Urinary bladder (tissue), 4 donors: ENCODE measurements at places on chromosomes 1 and 21.

GRCh38 chr1:187396226-187396625 lies 567.5 kb downstream of the PLA2G4A start:
- DNase-seq, result no peak

GRCh38 chr1:115837740-115838421 lies 3.0 kb downstream of the NHLH2 start:
- no peak for DNase-seq

DNA sequence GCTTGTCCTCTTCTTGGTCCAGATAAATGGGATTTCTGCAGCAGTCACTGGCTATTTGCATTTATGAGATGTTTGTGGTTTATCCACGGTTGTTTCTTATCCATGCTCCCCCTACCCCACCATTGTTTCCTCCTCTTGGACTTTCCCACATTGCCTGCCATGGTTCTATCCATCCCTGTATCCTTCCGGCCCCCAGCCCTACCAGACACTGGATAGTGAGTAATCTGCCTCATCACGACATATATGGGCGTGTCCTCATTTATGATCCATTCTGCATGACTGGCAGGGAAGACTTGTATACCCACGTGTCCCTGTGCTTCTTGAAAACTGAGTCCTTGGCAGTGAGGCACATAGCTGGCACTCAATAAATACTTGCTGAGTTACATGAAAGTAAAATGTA lies 40.1 kb downstream of the CACNA1S start:
- DNase-seq, result no peak

GRCh38 chr1:960363-961131 lies at the start of gene KLHL17:
TSS of gene KLHL17 (plus strand) at chr1:960584. CDS start at chr1:960694, 110 bp downstream.
- no peak for DNase-seq

DNA sequence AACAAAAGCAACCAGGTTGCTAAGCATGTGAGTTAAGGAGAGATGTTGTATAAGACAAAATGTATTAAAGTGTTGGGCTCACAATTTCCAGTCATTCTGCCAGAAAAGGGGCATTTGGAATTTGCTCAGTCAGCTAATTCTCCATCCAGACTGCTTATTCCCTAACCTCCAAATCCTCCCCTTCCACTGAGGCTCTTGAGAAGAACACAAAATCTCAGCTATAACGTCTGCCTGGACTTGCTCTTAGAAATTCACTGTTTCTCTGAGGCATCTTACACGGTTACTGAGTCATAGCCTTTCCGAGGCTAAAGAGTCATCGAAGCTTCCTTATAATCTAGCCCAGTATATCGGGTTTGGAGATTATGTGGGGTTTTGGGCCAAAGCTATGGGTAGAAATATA lies 548.2 kb upstream of the ADGRL4 start:
- DNase-seq, result no peak

DNA sequence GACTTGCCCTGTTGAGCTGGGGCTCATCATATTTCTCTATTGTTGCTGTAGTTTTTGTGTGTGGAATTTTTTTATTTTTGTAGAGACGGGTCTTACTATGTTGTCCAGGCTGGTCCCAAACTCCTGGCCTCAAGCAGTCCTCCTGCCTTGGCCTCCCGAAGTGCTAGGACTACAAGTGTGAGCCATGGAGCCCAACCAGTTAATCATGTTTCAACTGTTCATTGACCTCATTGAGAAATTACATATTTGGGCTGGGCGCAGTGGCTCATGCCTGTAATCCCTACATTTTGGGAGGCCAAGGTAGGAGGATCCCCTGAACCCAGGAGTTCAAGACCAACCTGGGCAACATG lies 9.2 kb upstream of the PKNOX1 start:
- DNase-seq, result no peak

- no peak for DNase-seq
These were observed 382.3 kb downstream of the HHIPL2 start for GRCh38 chr1:222165629-222166028.

GRCh38 chr1:92961131-92961895 lies at the start of gene DIPK1A:
TSS of gene DIPK1A (minus strand) at chr1:92961462. CDS start at chr1:92961429, 33 bp downstream.
- peak; percentile 25 for DNase-seq
